GM19239 (cell line): ENCODE measurements at places on chromosomes 2 and 18.
A peak's percentile ranks its signal among the peaks of the same experiment; 100 is the strongest.

DNA sequence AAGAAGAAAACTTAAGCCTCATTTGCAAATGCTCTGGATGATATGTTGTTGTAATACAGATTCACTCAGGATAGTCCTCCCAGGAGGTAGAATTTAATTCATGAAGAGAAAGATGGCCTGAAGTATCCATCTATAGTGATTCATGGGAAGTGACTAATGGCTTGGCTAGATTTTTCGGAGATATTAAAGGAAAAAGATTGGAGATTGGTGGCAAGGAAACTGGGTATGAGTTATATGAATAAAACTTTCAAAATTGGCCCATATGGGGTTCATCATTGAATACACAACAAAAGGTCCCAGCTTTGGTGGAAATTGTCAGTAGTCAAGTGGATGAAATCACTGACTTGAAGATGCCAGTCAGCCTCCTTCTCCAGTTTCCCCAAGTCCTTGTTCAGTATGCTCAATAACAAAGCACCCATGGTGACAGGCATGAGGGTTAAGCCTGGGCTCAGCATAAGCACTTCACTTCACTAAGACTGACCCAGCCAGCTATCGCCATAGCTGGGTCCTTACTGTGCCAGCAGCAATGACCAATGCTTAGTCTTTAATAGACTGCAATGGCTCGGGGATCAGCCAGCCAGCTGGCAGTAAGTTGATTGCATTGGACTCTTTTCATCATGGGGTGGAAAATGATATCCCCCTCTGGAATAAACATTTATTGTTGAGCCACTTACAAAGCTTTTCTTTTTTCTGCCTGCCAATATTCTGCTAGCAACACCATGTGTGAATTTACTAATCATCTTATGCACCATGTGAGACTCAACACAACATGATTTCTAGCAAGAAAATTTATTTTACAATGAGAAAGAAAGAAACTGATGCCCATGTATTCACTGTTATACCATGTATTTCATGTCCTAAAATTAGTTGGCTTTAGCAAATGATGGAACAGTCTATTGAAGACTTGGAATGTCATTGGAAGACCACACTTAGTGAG, 176.6 kb upstream of the TACR1 start:
- no peak for DNase-seq

DNA sequence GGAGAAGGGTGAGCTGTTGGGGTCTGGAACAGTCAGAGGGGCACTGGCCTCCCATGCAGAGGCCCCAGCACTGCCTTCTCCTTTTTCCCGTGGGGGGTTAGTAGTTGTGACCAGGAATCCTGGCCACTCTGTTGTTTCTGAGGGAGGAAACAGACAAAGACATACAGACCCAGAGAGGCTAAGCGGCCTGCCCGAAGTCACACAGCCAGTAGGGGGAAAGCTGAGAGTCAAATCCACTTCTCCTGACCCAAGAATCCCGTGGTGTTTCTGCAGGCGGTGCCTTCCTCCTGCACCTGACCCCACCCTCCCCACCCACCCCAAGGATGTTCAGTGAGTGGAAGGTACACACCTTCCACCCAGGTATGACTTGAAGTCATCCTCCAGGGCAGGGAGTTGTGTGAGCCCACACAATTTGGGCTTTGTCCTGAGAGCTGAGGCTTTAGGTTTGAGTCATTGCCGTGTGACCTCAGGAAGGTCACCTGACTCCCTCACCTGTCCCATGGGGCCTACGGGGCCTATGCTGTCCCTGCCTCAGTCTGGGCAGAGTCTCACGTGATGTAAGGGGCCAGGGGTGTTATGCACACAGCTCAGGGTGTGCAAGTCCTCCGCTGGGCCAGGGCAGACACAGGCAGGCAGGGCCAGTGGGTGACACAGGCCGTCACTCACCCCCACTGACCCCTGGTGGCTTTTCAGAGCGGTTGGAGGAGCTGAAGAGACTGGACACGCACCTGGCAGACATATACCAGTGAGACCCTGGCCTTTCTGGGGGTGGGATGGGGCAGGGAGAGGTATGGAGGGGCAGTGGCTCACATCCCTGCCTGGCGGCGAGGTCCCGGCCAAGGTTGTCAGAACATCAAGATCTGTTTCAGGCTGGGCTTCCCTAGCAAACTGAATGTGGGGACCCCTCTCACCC, 5.0 kb downstream of the NT5DC4 start:
- no peak for DNase-seq

DNA sequence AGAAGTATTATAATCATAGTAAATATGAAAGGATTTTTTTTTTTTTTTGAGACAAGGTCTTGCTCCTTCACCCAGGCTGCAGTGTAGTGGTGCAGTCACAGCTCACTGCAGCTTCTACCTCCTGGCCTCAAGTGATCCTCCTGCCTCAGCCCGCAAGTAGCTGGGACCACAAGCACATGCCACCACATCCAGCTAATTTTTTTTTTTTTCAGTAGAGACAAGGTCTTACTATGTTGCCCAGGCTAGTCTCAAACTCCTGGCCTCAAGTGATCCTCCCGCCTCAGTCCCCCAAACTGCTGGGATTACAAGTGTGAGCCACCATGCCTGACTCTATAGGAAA, 301.6 kb upstream of the STON1 start:
- no peak for DNase-seq

GRCh38 chr18:37612524-37613252, 47.1 kb upstream of the CELF4 start:
- DNase-seq, result no peak

GRCh38 chr2:99648178-99648844, 158.5 kb upstream of the REV1 start:
- no peak for DNase-seq

DNA sequence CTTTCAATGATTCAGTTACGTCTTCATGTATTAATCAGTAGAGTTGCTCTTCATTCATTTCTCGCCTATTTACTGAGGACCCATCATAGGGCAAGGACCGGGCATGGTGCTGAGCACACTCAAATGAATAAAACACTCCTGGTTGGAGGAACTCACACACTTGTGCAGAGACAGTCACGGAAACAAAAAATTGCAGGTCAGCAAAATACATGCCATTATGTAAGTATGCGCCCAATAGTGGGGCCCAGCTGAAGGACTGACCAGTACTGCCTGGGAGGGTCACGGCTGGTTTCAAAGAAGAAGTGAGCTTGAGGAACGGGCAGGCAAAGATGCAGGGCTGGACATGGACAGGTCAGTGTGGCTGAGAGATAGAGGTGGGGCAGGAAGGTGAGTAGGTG, 102.9 kb downstream of the DDX1 start:
- no peak for DNase-seq

DNA sequence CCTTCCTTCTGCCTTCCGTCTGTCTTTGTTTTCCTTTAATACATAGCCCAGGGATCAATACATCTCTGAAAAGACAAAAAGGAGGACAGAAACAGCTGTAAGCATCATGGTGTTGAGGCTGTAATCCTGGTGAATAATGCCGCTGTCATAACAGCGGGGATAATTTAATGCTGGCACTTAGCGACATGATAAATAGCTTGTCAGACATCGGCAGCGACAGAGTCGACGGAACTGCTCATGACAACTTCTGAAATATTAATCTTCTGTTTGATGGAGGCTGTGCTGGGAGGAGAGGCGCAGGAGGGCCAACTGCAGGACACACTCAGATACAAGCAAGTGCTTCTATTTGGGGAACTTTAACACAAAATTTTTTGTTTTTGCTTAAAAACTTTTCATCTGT, 602.2 kb downstream of the GALR1 start:
- no peak for DNase-seq

DNA sequence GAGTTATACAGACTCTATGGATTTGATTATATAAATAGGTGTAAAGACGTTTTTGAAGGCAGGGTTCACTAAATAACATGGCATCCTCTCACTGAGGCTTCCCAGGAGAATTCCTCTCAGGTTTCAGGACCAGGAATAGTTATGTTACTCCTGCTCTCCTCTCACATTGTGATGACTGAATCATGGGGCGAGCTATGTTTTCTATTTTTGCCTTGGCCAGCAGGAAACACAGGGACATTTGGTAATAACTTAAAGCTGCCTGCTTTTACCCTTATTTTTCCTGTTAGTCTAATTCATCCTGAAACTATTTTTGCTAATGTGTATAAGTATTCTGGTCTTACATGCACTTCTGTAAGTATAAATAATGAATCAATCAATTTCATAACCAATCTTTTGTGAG, 115.3 kb upstream of the ITGB6 start:
- no peak for DNase-seq

GRCh38 chr2:128178650-128179460, 87.9 kb downstream of the UGGT1 start:
- no peak for DNase-seq

- no peak for DNase-seq
Observed at GRCh38 chr2:45669032-45669486, 17.6 kb downstream of the PRKCE start.

DNA sequence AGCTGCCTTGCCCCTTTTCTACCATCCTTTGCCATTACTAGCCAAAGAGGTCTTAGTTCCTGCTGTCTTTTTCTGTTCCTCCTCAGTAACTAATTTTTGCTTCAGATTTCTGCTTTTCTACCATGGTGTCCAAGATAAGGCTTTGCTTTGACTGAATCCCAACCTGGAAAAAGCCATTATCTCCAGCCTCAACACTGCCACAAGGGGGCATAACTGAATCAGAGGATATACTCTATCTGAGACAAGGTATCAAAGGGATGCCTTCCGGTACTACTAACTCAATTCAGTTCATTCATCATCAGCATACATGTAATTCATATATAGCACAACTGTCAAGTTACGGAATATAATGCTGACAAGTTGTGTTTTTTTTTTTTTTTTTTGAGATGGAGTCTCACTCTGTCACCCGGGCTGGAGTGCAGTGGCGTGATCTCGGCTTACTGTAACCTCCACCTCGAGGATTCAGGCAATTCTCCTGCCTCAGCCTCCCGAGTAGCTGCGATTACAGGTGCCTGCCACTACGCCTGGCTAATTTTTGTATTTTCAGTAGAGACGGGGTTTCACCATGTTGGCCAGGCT, 11.4 kb downstream of the OSGEPL1 start:
- DNase-seq, result no peak

DNA sequence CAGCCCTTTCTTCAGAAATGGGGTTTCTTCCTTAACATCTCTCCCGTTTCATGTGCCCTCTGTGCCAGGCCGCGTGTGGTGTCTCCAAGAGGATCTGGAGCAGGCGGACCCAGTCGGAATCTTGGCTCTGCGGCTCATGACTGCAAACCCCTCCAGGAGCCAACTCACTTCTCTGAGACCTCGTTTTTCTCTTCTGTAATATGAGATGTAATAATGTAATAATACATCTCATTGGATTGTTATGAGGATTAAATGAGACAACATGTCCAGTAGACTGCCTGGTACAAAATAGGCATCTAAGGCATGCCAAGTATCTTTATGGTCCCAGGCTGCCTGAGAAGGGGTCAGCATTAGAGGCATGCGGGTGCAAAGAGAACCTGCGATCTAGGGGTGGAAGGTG, 221.3 kb upstream of the REV1 start:
- DNase-seq, result no peak

GRCh38 chr18:79425569-79425886, 29.8 kb downstream of the NFATC1 start:
- no peak for DNase-seq

DNA sequence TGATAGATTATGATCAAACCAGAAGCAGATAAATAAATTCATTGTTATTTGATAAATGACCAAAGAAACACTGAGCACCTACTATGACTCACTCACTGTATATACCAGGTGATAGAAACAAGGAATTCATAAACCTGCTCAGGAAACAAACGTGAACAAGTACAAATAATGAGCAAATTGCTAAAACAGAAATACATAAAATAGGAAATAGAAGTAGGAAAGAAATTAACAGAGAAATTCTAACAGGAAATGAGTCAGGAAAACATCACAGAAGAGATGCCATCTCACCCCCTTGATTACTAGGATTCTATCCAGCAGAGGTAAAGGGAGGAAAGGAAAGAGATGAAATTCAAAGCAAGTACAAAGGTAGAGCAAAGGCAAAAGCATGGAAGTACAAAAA, 31.3 kb downstream of the EXOC6B start:
- no peak for DNase-seq

GRCh38 chr2:157808421-157808820, 67.7 kb downstream of the ACVR1 start:
- no peak for DNase-seq

- DNase-seq, result no peak
Observed at GRCh38 chr18:78423811-78424210, 555.8 kb upstream of the SALL3 start.

- DNase-seq, result peak; percentile 61
Observed at GRCh38 chr2:64325852-64326577, 127.9 kb upstream of the LGALSL start.

GRCh38 chr2:43070676-43071502, 155.5 kb downstream of the ZFP36L2 start:
- no peak for DNase-seq

DNA sequence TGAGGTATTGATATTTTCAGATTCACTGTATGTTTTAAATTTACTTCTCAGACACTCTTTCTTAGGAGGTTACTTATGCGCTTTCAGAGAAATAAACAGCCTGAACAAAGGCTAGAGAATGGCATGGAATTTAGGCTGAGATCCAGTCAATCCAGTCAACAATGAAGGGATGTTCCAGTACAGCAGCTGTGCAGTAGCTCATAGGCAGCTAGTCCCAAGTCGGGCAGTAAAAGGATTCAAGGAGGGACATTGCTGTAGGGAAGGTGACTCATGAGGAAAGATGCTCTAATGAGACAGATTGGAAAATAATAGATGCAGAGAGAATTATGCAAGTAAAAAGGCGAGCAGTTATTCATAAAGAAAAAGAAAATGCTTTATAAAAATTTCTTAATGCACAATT, 397.9 kb upstream of the RGPD4 start:
- no peak for DNase-seq

DNA sequence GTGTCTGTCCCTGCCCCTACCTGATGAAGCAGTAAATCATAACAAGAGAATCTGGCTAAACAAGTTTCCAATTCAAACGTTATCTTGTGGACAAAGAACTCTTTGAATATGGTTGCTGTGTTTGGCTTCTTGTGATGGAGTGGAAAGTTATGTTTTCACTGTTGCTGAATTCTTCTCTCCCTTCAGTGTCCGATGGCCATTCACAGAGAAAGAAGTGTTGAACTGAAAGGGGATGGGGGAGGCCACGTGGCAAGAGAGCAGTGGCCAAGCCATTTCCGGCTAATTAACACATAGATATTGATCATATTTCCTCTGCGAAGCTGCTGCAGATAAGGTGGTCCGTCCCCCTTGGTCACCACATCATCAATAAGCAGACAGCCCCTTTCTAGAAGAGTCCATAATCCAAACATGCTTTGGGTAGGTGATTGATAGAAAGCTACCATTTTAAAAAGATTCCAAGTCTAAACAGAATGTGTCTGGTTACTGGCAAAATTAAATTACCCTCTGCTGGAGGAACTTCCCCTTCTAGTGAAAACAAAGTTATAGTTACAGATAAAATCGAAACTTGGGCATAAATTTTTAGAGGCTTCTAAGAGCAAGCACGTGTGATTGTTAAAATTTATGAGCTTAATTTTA, 36.9 kb upstream of the FZD7 start:
- no peak for DNase-seq

- no peak for DNase-seq
Observed at GRCh38 chr2:241039416-241039815, 41.0 kb downstream of the SNED1 start.

GRCh38 chr2:135245071-135245470, 193.0 kb downstream of the RAB3GAP1 start:
- DNase-seq, result no peak

- no peak for DNase-seq
Observed at GRCh38 chr2:86274918-86275275, 62.5 kb downstream of the REEP1 start.

GRCh38 chr18:48657447-48658120, 118.8 kb downstream of the CTIF start:
- DNase-seq, result no peak
